ENCODE measurements at places on chromosomes 3 and 15. TPM values are rescaled to one million over a fixed set of nuclear protein-coding genes. Genes with fewer than 3 reads are reported as not detected.

The GNB4 gene
- total RNA-seq: 4.1 TPM

DNA sequence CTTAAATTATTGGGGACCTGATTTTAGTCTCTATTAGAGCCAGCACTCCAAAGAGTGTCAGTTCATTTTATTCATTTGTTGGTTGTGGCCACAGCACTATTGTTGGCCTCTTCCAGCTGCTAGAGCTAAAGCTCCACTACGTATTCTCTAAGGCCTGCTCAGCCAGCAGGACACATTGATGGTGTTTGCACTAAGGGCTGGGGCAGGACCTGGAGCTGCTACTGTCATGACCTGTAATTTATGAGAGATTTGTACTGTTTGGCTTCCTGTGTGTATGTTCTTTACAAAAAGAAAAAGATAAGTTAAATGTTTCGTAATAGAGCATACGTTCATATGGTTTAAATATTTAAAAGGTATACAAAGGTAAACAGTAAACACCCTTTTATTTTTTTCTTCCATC lies 8.1 kb downstream of the GFM1 start:
- H3K27ac ChIP-seq: no peak overlapping the region
- H3K36me3 ChIP-seq: peaks cover 96% of the 10 kb centered on the region
- no peak for DNase-seq
- no peaks in the 10 kb centered on the region for H3K4me1 ChIP-seq
- no peak overlapping the region for H3K4me3 ChIP-seq

The GOLGA8T gene
- total RNA-seq: not detected

DNA sequence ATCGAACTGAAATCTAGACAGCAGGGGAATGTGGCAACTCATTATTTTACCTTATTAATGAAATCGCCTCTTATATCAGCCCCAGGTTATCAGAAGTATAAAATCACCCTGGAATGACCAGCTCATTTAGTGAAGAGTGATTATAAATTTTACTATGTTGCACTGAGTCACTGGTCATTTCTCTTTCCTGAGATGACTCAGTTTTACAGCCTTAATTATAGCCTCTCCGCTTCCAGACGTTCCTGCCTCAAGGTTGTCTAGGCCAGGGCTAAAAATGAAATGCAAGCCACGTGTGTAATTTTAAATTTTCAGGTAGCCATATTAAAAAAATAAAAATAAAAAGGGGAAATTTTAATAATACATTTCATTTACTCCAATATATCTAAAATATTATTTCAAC lies 33.3 kb downstream of the DET1 start:
- peaks cover 74% of the 10 kb centered on the region for H3K36me3 ChIP-seq
- no peak for DNase-seq
- no peak overlapping the region for H3K4me3 ChIP-seq
- H3K27me3 ChIP-seq: no peaks in the 10 kb centered on the region
- H3K27ac ChIP-seq: no peak overlapping the region

The PPP2R3A gene
- 50.6 TPM for total RNA-seq

DNA sequence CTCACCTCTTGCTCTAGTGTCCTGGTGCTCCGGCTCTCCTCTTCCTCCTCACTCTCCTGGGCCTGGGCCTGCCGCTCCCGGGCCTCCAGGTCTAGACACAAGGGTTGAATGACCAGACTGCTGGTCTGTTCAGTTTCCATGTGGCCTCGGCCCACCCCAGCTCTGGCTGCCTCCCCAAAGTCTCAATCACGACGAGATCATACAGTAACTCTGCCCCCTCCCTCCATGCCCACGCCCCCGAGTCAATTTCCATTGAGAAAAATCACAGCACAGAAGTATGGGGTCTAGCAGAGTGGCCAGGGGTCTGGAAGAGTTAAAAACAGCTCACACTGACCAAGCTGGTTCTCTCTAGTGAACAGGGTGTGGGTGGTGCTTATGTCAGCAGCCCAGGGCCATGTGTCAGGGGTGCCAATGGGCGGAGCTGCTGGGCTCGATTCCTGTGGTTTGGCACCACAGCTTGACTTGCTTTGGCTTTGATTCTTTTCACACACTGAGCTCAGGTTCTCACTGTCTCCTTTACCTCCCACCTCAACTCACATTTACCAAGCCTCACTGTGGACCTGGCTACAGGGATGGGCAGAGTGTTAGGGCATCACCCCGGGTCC lies 6.9 kb downstream of the C15orf62 start:
- H3K27me3 ChIP-seq: no peaks in the 10 kb centered on the region
- peak; percentile 73 for DNase-seq
- peaks cover 81% of the 10 kb centered on the region for H3K36me3 ChIP-seq
- H3K4me1 ChIP-seq: peaks cover 8% of the 10 kb centered on the region
- peak overlapping the region; percentile 33 for H3K27ac ChIP-seq

The THPO gene
- 0.92 TPM for total RNA-seq

- peak overlapping the region; percentile 80 for H3K4me3 ChIP-seq
- peaks cover 45% of the 10 kb centered on the region for H3K4me1 ChIP-seq
- DNase-seq: no peak
- no peaks in the 10 kb centered on the region for H3K36me3 ChIP-seq
- H3K27ac ChIP-seq: peak overlapping the region; percentile 92
These were observed 630 bp downstream of the SNRK start for GRCh38 chr3:43286841-43287499.

DNA sequence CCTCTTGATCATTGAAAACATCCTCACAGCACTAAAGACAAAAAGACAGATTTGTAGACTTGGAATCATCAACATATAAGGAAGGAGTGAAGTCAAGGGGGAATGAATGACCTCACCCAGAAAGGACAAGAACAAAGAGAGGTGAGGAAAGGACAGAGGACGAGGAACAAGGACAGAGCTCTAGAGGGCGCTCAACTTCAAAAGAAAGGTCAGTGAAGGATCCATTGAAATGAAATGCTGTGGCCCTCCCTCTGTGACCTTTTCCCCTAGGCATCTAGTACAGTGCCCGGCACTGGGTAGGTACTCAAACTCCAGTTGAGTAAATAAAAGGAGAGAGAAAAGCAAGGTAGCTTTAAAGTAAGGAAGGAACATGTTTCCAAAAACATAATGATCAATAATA lies 2.6 kb downstream of the ATP8B4 start:
- no peaks in the 10 kb centered on the region for H3K27me3 ChIP-seq
- no peak overlapping the region for H3K4me3 ChIP-seq
- no peaks in the 10 kb centered on the region for H3K4me1 ChIP-seq
- DNase-seq: no peak
